ENCODE measurements at places on chromosomes 2 and 18. TPM values are rescaled to one million over a fixed set of nuclear protein-coding genes. Genes with fewer than 3 reads are reported as not detected.

The CDKL4 gene
- polyA plus RNA-seq: 1.8 TPM

The SLC5A7 gene
- 0.10 TPM for polyA plus RNA-seq

The APCDD1 gene
- 145 TPM for polyA plus RNA-seq

The REG1B gene
- not detected for polyA plus RNA-seq

The CHRNG gene
- polyA plus RNA-seq: 0.07 TPM

The RRM2 gene
- polyA plus RNA-seq: 38.0 TPM

The SERPINB13 gene
- polyA plus RNA-seq: not detected

The NTSR2 gene
- not detected for polyA plus RNA-seq

The PARD3B gene
- polyA plus RNA-seq: 13.6 TPM

The PTPRM gene
- 87.7 TPM for polyA plus RNA-seq

The NFATC1 gene
- polyA plus RNA-seq: 8.0 TPM

The PIEZO2 gene
- polyA plus RNA-seq: 227 TPM

The ABHD3 gene
- 28.0 TPM for polyA plus RNA-seq

The EMILIN1 gene
- polyA plus RNA-seq: 213 TPM

The INPP5D gene
- 12.6 TPM for polyA plus RNA-seq

The DRC1 gene
- 1.1 TPM for polyA plus RNA-seq

The FAM210A gene
- polyA plus RNA-seq: 14.6 TPM

The TUBA4B gene
- 5.7 TPM for polyA plus RNA-seq

The REEP1 gene
- 17.4 TPM for polyA plus RNA-seq

The CPLX4 gene
- not detected for polyA plus RNA-seq

The SP140L gene
- polyA plus RNA-seq: 13.5 TPM

The PSD4 gene
- polyA plus RNA-seq: 20.9 TPM

The C18orf54 gene
- 10.0 TPM for polyA plus RNA-seq

The IL36A gene
- polyA plus RNA-seq: not detected

The TLK1 gene
- polyA plus RNA-seq: 40.3 TPM

The RNU2-63P gene
- not detected for polyA plus RNA-seq

The VWA3B gene
- polyA plus RNA-seq: 3.0 TPM

The ZNF2 gene
- 9.1 TPM for polyA plus RNA-seq

The TMEM17 gene
- 4.2 TPM for polyA plus RNA-seq

The BCL11A gene
- 29.8 TPM for polyA plus RNA-seq
